ENCODE measurements at places on chromosomes 11 and 22.
A peak's percentile ranks its signal among the peaks of the same experiment; 100 is the strongest.

DNA sequence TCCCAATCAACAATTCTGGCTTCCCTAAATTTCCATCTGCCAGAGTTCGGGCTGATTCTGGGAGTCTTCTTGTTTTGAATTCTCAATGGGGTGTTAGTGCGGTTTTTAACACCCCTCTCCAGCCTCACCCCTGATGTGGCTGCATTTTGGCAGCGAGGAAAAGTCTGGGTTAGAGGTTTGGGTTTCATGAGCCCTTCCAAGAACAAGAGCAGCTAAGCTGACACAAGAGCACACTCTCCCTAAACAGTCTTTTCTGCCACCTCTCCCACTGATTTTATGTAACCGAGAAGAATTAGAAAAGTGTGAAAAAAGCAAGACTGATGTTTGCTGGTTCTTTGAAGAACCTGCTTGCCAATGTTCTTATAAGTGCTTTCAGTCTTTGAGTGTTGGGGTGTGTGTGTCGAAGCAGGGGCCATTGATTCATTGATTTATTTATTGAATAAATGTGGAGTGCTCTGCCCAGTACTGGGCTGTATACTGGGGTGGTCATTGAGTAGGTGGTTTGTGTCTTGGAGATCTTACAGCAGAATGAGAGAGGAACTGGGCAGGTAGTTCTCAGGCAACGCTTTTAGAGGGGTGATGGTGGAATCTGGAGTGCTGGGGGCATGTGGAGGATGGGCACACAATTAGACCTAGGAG lies 101.5 kb downstream of the TRAF6 start:
- no peak overlapping the region for H3K4me3 ChIP-seq
- DNase-seq: no peak
- no peaks in the 10 kb centered on the region for H3K27me3 ChIP-seq

DNA sequence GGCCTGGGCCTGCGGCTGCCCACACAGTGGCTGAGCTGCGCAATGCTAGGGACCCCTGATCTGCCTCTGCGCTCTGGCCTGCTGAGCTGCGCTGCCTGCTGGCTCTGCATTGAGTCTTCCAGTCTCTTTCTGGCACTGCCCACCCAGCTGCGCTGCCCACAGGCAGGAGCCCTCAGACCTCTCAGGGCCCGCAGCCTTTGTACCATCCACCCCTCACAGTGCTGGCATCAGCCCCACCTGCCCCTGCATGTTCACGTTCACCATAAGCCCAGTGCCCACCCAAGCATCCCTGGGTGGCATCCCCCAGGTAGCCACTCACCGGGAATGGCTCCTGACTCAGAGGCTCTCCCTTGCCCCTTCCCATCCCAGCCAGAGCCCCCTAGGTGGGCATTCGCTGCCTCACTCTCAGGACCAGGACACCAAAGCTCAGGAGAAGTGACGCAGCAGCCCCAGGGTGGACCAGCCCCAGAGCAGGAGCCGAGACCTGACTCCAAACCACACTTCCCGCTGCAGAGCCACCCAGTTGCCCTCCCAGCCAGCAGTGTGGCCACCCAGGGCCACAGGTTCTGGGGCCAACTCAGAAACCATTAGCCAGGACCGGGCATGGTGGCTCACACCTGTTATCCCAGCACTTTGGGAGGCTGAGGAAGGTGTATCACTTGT lies 21.7 kb upstream of the COMT start:
- no peak overlapping the region for H3K27ac ChIP-seq
- no peaks in the 10 kb centered on the region for H3K4me1 ChIP-seq
- H3K4me3 ChIP-seq: no peak overlapping the region
- peaks cover 26% of the 10 kb centered on the region for H3K36me3 ChIP-seq
- no peaks in the 10 kb centered on the region for H3K27me3 ChIP-seq

GRCh38 chr11:58188770-58189169 lies at the start of gene OR9Q2:
Gene OR9Q2 (plus strand): TSS chr11:58189070. CDS start chr11:58190491, 1,421 bp downstream.
- no peaks in the 10 kb centered on the region for H3K4me1 ChIP-seq
- H3K4me3 ChIP-seq: no peak within 1 kb of the TSS
- H3K36me3 ChIP-seq: no peaks in the 10 kb centered on the region
- no peaks in the 10 kb centered on the region for H3K27me3 ChIP-seq
- H3K27ac ChIP-seq: no peak within 1 kb of the TSS
- DNase-seq: no peak

DNA sequence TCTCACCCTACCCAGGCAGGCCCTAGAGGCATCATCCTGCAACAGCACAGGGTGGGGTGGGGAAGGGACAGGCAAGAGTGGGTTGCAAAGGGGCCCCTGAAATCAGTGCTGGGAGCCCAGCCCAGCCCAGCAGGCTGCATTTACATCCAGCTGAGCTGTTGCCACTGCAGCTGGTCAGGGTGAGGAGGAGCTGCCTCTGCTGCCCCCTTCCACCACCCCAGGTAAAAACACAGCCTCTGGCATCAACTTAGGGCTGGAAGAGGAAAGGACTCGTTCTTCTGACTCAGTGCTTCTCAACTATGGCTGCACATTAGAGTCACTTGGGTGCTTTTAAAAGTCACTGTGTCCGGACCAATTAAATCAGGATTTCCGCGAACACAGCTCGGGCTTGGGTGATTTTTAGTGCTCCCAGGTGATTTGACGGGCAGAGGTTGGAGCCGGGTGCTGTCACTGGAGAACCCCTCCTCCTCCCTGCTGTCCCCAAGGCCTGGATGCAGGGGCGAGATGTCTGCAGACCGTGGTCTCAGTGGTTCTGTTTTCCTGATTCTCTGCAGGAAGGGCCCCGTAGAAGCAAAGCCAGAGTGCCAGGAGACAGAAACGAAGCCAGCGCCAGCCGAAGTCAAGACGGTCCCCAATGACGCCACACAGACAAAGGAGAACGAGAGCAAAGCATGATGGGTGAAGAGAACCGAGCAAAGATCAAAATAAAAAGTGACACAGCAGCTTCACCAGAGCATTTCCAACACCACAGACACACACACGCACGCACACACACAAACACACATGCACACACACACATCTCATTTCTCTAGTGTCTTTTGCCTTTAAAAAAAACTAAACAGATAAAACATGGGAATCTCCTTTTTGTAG lies 39.4 kb upstream of the TTC12 start:
- H3K27ac ChIP-seq: no peak overlapping the region
- no peaks in the 10 kb centered on the region for H3K4me1 ChIP-seq

- H3K4me1 ChIP-seq: peaks cover 8% of the 10 kb centered on the region
- H3K4me3 ChIP-seq: no peak overlapping the region
- DNase-seq: no peak
- H3K36me3 ChIP-seq: no peaks in the 10 kb centered on the region
These were observed 2.6 kb downstream of the CYTH4 start for GRCh38 chr22:37284805-37285355.

GRCh38 chr22:42932857-42933484 lies 75.9 kb upstream of the ARFGAP3 start:
- H3K27me3 ChIP-seq: no peaks in the 10 kb centered on the region
- peak overlapping the region; percentile 97 for H3K27ac ChIP-seq
- DNase-seq: no peak
- no peaks in the 10 kb centered on the region for H3K36me3 ChIP-seq
- peak overlapping the region; percentile 43 for H3K4me3 ChIP-seq

DNA sequence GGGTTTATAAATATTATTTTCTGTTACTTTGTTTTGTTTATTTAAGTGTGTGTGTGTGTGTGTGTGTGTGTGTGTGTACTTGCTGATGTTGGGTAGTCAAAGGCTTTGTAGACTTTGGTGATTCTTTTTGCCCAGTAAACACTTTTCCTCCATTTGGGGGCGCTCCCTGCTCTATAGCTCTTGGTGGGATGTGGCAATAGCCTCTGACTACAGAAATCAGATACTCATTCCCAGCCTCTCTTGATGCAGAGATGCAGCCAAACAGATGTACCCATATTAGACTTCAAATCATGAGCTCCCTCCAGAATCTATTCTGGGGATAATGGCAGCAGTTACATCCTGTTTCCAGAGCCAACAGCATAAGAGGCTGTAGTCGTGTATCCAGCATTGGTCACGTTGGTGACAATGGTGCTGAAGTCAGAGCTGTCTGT lies 33.4 kb upstream of the APOL5 start:
- H3K36me3 ChIP-seq: no peaks in the 10 kb centered on the region
- H3K4me3 ChIP-seq: no peak overlapping the region
- DNase-seq: no peak
- H3K27me3 ChIP-seq: no peaks in the 10 kb centered on the region
- no peak overlapping the region for H3K27ac ChIP-seq

GRCh38 chr11:11454671-11455223 lies 101.7 kb upstream of the CSNK2A3 start:
- DNase-seq: no peak
- H3K36me3 ChIP-seq: no peaks in the 10 kb centered on the region
- no peaks in the 10 kb centered on the region for H3K4me1 ChIP-seq
- no peaks in the 10 kb centered on the region for H3K27me3 ChIP-seq

DNA sequence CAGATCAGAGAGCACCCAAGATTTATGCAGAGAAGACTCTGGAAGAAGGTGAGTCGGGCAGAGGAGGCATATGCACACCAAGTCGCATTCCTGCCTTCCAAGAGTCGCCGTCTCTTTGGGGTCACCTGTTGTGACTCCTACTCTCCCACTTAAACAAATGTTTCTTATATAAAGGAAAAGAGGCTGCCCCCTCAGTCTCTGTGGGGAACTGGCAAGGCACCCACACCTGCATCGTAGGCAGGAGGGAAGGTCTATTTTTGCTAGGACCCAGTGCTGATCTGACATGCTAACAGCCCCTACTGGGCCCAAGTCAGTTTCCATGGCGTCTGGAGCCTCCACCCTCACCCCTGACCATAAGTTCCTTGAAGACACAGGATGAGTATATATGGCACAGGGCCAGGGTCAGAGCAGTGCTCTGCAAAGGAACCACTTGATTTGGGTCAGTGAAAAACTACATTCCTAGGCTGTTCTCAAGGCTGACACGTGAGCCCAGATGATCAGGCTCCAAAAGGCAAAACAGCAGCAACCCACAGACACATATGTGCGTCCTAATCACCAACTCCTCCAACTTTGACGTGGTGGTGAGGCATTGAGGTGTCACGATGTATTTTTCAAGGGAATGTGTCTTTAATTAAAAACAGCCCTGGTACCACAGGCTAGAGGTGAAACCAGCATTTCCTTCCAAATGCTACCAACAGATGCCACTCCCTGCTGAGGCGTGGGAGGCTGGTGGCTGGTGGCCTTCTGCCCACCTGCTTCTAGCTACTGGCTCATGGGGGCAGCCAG lies 55.6 kb upstream of the CSNK2A3 start:
- H3K27ac ChIP-seq: peak overlapping the region; percentile 70
- H3K4me3 ChIP-seq: no peak overlapping the region
- no peaks in the 10 kb centered on the region for H3K36me3 ChIP-seq
- no peaks in the 10 kb centered on the region for H3K27me3 ChIP-seq
- no peak for DNase-seq

GRCh38 chr11:87535513-87535912 lies 497.8 kb downstream of the TMEM135 start:
- no peak for DNase-seq
- no peaks in the 10 kb centered on the region for H3K36me3 ChIP-seq
- no peak overlapping the region for H3K4me3 ChIP-seq
- no peaks in the 10 kb centered on the region for H3K4me1 ChIP-seq

DNA sequence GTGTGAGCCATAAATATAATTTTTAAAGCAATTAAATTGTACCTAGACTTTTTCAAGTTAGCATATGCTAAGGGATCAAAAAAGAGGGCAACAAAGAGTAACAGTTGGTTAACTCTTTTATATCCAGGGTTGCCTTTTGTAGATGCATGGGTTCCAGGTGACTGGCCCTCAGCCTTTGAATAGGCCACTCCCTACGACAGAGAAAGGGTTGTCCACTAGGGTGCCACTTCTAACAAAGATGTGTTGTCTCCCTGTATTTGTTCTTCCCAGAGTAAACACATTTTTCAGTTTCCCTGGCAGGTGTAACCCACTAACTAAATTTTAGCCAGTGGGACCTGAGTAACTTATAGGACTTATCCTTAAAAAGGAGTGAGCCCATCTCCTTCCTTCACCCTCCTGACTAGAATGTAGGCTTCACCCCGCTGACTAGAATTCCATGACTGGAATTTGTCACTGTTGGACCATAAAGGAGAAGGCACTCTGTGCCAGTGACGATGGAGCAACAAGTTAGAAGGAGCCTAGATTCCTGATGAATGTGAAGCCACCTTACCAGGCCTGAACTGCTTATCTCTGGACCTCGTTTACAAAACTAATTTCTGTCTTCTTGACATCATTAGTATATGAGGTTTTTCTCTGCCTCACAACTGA lies 16.6 kb downstream of the TUG1 start:
- DNase-seq: no peak
- no peaks in the 10 kb centered on the region for H3K4me1 ChIP-seq
- H3K36me3 ChIP-seq: no peaks in the 10 kb centered on the region
- H3K27me3 ChIP-seq: no peaks in the 10 kb centered on the region
- H3K27ac ChIP-seq: no peak overlapping the region
- no peak overlapping the region for H3K4me3 ChIP-seq

Data from esophagus squamous epithelium (tissue), 5 donors.